ENCODE measurements at places on chromosomes 6 and 20.

DNA sequence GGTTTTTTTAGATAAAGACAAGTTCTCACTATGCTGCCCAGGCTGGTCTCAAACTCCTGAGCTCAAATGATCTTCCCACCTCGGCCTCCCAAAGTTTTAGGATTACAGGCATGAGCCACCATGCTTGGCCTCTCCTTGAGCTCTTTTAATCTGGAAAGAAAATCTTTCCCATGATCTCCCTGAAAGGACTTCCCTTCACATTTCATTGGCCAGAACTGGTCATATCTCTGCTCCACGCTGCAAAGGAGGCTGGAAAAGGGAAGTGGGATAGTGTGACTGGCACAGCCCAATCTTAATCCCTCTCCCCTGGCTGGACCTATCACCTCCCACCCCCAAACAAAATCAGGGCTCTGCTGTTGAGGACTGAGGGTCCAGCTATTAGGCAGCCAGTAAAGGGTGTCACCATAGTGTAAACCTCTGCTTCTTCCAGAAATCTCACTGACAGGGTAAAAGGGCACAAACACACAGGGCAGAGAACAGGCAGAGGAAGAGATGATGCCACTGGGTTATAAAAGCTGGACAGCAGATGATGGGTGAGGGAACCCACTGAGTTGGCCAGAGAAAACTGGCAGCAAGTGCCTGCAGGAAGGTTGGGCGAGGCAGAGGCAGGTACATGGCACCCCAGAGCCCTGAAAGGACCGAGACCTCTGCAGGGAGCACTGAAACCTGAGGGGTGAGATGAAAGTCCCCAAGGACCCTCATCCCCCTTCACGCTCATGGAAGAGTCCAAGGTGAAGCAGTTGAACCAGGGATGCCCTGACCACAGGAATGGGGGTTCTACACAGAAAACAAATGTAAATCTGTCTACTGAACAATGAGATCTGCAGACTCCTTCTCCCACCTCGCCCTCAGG is 83.1 kb upstream of the PTPN1 start:
- no peak for DNase-seq

DNA sequence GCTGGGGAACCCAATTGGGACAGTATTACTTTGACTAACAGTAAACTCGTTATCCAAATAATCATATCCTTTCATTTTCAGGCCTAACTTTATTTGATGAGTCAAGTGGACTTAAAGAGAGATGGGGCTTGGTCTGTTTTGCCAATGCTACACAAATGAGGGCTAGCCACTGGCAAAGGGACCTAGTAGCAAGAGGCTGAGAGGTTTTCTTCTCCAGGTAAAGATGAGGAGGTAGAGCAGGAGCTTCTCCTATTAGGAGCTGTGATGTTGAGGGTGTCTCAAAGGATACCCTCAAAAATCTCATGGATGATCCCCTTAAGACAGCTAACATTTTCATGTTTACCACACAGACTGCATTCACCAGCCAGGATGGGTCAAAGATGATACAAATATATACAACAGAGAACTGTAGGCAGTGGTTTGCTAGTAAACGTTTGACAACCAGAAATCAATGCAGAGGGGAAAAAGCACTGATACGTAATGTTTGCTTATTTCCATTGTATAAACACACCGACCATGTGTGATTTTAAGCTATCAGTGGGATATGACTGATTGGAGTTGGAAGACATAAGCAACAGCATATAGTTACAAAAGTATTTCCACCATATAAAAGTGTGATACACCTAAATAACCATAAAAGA is 153.3 kb downstream of the IBTK start:
- no peak for DNase-seq

GRCh38 chr6:45667300-45667699 is 289.6 kb upstream of the SUPT3H start:
- DNase-seq: no peak

DNA sequence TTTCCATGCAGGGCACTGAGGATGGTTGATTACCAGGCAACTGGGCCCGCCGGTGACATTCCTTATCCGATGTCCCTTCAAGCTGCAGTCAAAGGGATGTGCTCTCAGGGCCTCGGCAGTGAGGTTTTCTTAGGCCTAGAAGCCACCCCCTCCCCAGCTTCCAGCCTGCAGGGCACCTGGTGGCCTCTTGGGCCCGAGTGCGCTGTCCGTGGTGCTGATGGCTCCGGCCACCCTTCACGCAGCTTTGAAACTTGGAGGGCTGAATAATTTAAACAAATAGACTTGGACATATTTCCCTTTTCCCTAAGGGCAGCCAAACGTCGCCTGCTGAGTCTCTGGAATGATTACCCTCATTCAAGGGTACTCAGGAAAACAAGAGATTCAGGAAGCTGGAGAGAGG is 8.9 kb upstream of the MLN start:
- DNase-seq: peak; percentile 2

- no peak for DNase-seq
Observed at GRCh38 chr6:160027931-160028330, 59.0 kb downstream of the IGF2R start.

DNA sequence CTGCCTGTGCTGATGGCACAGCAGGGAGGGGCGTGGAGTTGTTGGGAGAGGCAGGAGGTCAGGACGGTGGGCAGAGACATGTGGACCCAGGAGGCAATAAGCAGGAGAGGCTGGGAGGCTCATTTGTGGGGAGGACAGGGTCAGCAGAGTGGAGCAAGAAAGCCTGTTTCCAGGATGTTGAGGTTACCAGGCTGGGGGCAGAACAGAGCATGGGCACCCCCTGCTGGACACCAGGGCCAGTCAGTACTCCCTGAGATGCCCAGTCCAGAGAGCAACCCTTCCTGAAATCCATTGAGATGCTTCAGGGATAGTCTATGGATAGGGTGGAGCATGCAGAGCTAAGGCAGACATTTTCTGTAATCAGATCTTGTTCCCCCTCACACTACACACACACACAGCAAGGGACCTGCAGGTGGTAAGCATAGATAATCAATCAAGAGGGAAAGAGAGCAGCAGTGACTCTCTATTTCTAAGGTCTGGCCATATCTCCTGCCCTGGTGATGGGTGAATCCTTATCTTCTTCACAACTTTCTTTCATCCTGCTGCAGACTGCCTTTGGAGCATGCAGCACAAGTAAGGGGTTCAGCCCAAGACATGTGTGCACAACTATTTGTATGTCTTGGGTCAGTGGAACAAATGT is 41.7 kb downstream of the MOCS1 start:
- no peak for DNase-seq

GRCh38 chr6:161374971-161375873 is 101.4 kb upstream of the AGPAT4 start:
- DNase-seq: no peak

DNA sequence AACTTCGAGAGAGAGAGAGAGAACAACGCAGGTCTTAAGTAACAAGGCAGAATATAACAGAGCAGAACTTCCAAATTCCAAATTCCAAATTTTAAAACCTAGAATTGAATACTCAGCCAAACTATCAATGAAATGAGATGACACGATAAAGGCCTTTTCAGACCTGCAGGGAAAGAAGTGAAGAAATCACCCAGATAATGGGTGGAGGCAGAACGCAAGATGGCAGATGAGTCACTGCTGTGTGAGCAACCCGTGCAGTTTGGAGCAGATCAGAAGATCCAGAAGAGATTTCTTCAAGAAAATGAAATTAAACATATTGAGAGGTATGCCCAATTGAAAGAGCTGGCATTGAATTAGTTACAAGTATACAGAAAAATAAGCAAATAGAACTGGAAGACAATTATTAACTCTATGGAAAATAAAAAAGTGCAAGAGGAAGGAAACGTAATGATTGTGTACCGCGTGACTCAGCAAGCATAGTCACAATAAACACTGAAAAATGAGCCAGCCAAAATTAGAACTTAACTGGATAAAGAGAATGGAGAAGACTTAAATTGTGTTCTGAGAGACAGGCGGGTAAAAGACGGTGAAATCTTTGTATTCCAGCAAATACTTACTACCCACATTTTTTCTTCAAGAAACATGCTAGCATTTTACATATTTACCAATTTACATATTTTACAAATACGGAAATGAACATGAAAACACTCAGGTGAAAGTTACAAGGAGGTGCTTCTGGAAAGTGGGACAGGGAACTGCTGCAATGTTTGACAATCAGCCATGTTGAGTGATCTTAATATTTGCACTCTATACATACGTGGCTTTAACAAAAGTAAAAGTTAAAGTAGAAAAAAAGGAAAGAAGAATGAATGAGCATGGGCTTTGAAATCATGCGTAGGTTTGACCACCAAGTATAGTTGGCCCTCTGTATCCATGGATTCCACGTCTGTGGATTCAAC is 87.9 kb upstream of the CDYL start:
- no peak for DNase-seq

DNA sequence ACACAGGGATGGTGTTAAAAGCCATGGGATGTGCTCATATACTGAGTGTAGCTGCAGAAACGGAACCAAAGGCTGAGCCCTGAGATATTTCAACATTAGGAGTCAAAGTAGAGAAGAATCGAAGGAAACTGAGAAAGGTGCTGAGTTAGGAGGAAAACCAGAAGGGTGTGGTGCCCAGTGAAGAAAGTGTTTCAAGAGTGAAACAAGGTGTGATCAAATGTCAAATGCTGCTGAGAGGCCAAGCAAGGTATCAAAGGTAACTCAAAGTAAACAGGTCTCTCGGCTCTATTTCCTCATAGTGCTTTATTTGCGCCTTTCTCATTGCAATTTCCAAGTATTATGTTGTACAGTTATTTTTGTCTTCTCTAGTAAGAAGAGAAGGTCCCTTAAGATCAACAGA is 94.1 kb downstream of the PRDM1 start:
- no peak for DNase-seq

DNA sequence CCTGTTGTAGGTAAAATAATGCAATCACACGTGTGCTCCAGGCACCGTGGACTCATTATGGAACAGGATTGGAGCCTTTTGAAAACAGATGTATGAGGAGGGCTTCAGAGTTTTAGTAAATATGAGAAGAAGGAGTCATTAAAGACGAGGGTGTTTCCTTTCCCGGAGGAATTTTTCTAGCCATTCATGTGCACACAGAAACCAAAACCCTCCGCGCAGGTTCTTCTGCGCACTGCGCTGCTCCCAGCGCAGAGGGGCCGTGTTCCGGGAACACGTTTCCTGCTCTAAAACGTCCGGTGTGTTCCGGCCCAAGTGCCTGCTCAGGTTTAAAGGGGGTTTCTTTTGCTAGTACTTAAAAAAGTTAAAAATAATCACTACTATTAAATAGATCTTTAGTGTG is 11.6 kb downstream of the GPR31 start:
- no peak for DNase-seq

DNA sequence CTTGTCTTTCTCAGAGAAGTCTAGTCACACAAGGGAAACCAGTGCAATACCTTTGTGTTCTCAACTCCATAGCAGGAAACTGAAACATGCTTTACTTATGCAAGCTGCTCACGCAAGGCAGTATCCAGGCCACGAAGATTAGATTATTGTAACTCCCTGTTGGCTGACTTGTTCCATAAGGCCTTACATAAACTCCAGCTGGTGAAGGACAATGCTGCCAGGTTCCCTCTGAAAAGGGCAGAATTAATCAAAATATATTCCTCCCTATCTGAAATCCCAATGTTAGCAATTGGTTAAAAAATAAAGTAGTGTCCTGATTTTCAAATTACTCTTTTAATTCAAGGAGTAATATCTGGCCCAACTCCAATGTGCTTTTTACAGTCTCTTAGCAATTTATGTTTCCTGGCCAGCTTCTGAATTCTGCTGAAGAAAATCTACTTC is 966.6 kb downstream of the HACE1 start:
- no peak for DNase-seq

- DNase-seq: no peak
Observed at GRCh38 chr6:69456086-69456485, 340.7 kb downstream of the LMBRD1 start.

Measured in stimulated activated CD8-positive, alpha-beta memory T cell treated with anti-CD3 and anti-CD28 coated beads, Interleukin-15, amount 100 ng/mL, for 48 hours (primary cell).